Urinary bladder (tissue), 4 donors: ENCODE measurements at places on chromosomes 3 and 15. TPM values are rescaled to one million over a fixed set of nuclear protein-coding genes. Genes with fewer than 3 reads are reported as not detected.

Gene DZIP1L
- 54.0 TPM for total RNA-seq

GRCh38 chr15:22888120-22888859 is 49.8 kb downstream of the NIPA2 start:
- no peak for DNase-seq

Gene NDN
- 72.3 TPM for total RNA-seq

Gene ZCWPW2
- 4.6 TPM for total RNA-seq

Gene C3orf70
- total RNA-seq: 29.9 TPM

- no peak for DNase-seq
Measured at GRCh38 chr3:149203758-149204157, 17.9 kb downstream of the CP start.
